ENCODE measurements at places on chromosomes 1 and 21. TPM values are rescaled to one million over a fixed set of nuclear protein-coding genes. Genes with fewer than 3 reads are reported as not detected.

The KRTAP19-3 gene
- total RNA-seq: not detected

The NBPF26 gene
- 25.6 TPM for total RNA-seq

The C4BPA gene
- not detected for total RNA-seq

The SNX7 gene
- not detected for total RNA-seq

The AIRE gene
- total RNA-seq: not detected

The C1orf21 gene
- 4.6 TPM for total RNA-seq

The ARHGEF16 gene
- not detected for total RNA-seq

The SPRR5 gene
- not detected for total RNA-seq

The PRKAA2 gene
- total RNA-seq: not detected

The RSPO1 gene
- total RNA-seq: not detected

The PKP1 gene
- total RNA-seq: not detected

The TMEM82 gene
- not detected for total RNA-seq

The SPRR2A gene
- total RNA-seq: not detected

The C8A gene
- total RNA-seq: not detected

The PLA2G2D gene
- not detected for total RNA-seq

The UROD gene
- 75.6 TPM for total RNA-seq

The MRPS14 gene
- total RNA-seq: 28.7 TPM

The IPP gene
- 19.1 TPM for total RNA-seq

The AIM2 gene
- total RNA-seq: 37.6 TPM

The CLIC6 gene
- total RNA-seq: 0.82 TPM

The SSU72 gene
- 138 TPM for total RNA-seq

The FMOD gene
- total RNA-seq: 2.2 TPM

The OR14K1 gene
- not detected for total RNA-seq

The ATP8B2 gene
- total RNA-seq: 52.6 TPM

The CFHR3 gene
- not detected for total RNA-seq

The SMYD3 gene
- total RNA-seq: 19.1 TPM

The INSRR gene
- 0.30 TPM for total RNA-seq

The SYT14 gene
- total RNA-seq: not detected

The OR2T1 gene
- not detected for total RNA-seq

The LCE1C gene
- total RNA-seq: not detected
